ENCODE measurements at places on chromosomes 7 and 10. TPM values are rescaled to one million over a fixed set of nuclear protein-coding genes. Genes with fewer than 3 reads are reported as not detected.

Gene CACNB2
- total RNA-seq, result not detected

Gene FAM25A
- total RNA-seq, result not detected

Gene ENKUR
- not detected for total RNA-seq

Gene NEUROG3
- not detected for total RNA-seq

GRCh38 chr10:12509016-12509793 is 159.9 kb downstream of the CAMK1D start:
- no peak for DNase-seq

DNA sequence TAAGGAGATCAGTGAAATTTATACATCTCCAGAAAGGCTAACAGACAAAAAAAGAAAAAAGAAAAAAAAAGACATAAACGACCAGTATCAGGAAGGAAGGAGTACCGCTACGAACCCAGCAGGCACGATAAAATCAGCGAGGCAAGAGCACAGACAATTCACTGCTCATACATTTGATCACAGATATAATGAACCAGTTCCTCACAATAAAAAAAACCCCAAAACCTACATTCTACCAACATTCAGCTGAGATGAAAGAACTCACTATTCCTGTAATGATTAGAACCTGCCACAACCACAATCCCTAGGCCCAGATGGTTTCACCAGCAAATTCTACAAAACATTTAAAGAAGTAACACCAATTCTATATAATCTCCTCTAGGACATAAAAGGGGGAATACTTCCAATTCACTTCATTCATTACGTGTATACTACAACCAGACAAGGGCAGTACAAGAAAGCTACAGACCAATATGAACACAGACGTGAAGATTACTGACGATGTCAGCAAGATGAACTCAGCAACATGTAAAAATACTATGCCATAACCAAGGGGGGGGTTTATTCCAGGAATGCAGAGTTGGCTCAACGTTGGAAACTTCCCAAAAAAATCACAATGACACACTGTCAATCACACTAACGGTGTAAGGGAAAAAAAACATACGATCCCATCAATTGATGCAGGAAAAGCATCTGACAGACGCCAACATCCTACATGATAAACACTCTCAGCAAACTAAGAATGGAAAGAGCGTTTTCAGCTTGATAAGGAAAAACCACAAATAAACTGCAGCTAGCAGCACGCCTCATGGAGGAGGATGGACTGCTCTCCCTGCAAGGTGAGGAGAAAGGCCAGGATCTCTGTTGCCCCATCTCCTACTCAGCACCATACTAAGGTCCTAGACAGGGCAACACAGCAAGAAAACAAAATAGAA is 256.2 kb downstream of the ELFN1 start:
- DNase-seq, result no peak

- DNase-seq, result no peak
Observed at GRCh38 chr10:98664329-98665042, 217.8 kb upstream of the HPS1 start.

GRCh38 chr10:22629126-22629525 is 85.3 kb downstream of the PIP4K2A start:
- DNase-seq, result no peak

DNA sequence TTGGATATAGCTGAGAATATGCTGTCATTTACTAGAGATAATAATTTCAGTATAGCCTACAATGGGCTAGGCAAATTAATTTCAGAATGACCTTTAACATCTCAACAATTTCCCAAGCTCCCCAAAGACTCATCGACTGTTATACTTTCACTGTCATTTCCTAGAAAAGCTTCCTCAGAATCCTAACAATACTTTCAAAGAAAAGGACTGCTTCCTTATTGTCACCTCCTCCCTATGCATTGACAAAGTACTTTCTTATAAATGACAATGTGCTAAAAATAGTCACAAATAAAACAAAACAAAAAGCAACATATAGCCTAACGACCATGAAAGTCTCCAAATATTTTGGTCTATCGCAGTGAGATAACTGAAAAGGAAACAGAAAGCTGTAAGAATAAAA is 272.6 kb downstream of the ELMO1 start:
- DNase-seq, result no peak

GRCh38 chr7:130721486-130722277 is 12.3 kb downstream of the KLF14 start:
- DNase-seq, result peak; percentile 41

DNA sequence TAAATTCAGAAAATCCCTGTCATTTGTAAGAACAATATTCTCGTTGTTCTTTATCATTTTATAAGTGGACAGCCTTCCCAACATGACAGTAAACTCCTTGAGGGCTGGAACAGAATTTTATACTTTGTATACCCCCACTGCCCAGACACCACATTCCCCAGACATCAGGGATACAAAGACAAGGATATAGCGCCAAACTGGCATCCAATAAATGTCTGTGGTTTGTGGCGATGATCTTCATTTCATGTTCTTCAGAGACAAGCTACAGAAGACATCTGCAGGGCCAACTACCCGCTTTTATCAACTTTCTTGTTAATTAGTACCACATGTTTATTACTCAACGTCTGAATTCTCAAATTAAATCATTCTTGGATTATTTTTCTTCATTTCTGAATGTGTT is 155.9 kb downstream of the ATE1 start:
- no peak for DNase-seq

DNA sequence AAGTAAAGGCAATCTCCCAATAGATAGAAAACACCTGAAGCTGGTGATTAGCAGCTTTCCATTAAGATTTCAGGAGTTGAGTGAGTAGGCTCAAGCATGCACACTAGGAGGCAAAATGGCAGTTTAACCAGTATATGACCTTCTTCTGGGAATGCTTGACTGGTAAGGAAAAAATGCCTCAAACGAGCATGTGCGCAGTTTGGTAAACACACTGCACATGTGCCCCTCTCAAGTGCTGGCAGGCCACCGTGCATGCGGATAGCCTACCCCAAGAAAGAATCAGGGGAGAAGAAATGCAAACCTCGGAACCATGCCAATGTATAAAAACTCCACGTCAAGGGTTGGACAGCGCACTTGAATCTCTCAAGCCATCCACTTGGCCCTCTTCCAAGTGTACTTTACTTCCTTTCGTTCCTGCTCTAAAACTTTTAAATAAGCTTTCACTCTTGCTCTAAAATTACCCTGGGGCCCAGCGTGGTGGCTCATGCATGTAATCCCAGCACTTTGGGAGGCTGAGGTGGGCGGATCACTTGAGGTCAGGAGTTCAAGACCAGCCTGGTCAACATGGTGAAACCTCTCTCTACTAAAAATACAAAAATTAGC is 98.8 kb upstream of the CDK1 start:
- DNase-seq, result no peak

DNA sequence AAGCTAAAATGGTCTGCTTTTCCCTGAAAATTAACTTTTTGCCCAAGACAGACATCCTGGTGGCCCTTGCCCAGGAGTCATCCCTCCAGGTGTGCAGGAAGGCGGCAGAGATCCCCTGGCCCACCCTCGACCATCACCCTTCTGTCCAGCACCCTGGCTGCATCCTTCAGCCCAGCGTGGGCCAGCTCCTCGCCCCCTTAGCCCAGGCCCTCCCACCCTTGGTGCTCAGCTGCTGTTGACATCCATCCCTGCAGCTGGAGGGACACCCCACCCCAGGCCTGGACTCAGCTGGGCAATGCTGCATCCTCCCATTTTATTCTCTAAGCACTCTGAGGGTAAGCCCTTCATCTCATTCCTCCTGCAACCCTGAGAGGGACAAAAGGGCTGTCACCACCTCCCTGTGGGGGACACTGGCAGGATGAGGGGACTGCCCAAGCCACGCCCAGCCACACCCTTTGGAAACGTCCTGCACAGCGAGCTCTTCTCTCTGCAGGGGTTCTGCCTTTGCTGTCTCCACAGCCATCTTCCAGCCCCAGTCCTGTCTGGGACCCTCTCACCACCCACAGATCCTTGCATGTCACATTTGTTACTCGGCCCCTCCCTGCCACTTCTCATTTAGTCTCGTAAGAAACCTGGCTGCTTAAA is 30.7 kb downstream of the EN2 start:
- DNase-seq, result no peak

DNA sequence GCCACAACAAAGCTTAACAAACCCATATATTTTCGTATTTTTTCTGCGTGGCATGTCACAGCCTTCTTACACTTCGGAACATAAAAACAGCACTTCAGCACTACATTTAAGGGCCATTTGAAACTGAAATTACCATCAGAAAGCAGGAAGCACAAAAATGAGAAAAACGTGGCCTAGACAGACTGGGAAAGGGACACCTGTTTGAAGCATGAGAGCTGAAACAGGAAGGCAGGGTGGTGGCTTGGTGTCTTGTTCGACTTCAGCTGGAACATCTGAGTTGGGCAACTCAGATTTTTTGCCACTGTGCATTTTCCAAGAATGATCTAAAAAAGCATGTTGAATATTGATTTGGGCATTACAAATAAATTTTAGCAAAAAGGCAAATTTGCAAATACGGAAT is 243.2 kb downstream of the ELMO1 start:
- DNase-seq, result no peak

- DNase-seq, result no peak
Observed at GRCh38 chr7:69723663-69724062, 125.4 kb downstream of the AUTS2 start.

DNA sequence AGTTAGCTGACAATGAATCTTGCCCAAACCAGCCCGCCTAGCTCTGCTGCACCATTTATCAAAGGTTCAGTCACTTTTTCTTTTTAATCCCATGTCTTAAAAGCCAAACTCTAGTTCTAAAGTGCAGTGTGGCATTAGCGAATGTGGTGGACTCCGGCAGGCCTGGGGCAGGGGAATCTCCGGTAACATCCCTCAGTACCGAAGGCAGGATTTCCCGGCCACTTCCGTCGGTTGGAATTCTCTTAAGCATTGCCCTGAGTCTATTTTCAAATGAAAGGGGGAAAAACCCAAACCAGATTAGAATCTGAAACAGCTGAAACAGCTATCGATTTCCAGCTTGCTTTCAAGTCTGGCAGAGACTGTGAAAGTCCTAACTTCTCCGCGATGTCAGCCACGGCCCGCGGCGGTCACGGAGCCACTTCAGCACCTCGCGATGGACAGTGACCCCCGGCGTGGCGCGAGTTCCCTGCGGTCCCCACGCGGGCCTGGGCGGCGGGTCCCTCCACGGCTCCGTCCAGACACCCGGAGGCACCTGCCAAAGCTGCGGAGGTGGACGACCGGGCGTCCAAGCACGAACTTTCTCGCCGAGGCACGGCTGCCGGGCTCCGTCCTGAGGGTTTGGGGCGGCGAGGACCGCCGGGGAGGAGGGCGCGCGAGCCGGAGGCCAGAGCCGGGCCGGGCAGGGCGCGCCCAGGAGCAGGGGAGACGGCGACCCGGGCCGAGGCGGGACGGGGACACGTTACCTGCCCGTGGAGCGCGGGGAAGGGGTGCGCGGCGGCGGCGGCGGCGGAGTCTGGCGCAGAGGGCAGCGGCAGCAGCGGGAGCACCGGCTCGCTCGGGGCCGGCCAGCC is 745 bp downstream of the TCERG1L start:
- no peak for DNase-seq

GRCh38 chr7:87337331-87337730 is 8.1 kb upstream of the CROT start:
- DNase-seq, result no peak

- DNase-seq, result no peak
Observed at GRCh38 chr10:131885391-131886165, 15.2 kb upstream of the PPP2R2D start.

DNA sequence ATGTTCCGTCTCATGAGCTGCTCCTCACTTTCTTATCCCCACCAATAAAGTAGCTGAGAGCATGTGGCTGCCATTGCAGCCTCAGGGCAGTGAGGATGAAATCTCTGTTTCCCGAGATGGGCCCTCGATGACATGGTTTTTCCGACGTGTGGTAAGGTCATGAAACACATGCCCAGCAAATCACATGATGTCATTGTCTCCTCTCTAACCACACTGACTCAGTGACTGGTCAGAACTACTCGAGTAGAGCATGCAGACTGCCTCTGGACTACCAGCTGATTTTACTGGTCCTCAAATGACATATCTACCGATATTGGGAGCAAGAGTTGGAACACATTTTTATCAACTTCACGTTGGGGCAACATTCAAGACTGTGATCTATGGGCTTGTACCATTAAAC is 786.1 kb downstream of the CNTNAP2 start:
- DNase-seq, result no peak

- DNase-seq, result no peak
Observed at GRCh38 chr7:16463520-16463919, 2.0 kb downstream of the SOSTDC1 start.

DNA sequence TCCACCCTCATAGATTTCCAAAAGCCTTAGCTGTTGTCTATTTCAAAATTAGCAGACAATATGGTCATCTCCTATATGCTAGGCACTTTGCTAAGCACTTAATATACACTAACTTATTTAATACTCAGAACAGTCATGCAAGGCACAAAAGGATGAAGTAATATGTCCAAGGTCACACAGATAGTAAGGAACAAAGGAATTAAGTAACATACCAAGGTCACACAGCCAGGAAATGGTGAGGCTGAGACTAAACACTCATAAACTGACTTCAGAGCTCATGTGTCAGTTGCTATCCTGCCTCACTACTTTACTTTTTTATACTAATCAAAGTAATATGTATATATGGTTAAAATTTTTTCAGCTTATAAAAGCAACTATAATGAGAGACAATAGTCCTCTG is 23.6 kb upstream of the HIBADH start:
- DNase-seq, result no peak

DNA sequence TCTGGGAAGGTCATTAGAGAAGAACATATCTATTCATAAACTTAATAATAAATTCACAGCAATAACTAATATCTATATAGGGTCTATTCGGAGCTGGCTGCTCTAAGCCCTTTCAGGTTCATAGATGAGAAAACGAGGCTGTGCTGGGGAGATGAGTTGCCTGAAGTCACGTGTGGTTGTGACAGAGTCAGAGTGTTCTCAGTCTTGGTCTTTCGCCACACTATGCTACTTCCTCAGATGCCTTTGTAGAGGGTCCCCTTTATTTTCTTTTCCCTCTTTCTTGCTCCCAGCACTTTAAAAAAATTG is 43.7 kb upstream of the FAM180A start:
- DNase-seq, result no peak

Data from glomerular endothelial cell (primary cell).